ENCODE measurements at places on chromosomes 11 and 22.

DNA sequence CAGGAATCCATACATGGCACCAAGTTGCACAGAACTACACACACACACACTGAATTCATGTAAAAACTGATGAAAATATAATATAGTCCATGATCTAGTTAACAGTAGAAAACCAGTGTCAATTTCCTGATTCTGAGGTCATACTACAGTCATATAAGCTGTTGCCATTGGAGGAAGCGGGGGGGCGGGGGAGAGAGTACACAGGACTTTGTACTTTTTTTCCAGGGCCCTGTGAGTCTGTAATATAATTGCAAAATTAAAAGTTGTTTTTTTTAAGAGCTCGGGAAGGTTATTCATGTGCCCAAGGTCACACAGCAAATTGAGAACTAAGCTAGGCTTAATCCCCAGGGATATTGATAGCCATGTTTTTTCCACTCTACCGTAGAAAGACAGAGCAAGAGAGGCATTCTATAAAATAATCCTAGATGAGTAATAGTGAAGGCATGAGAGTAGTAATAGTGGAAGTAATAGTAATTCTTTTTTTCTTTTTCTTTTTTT lies 312.3 kb downstream of the MN1 start:
- DNase-seq: no peak

- DNase-seq: no peak
These were observed 1.2 kb upstream of the HBD start for GRCh38 chr11:5235364-5236095.

- no peak for DNase-seq
These were observed 333.2 kb downstream of the CASP12 start for GRCh38 chr11:104564921-104565582.

DNA sequence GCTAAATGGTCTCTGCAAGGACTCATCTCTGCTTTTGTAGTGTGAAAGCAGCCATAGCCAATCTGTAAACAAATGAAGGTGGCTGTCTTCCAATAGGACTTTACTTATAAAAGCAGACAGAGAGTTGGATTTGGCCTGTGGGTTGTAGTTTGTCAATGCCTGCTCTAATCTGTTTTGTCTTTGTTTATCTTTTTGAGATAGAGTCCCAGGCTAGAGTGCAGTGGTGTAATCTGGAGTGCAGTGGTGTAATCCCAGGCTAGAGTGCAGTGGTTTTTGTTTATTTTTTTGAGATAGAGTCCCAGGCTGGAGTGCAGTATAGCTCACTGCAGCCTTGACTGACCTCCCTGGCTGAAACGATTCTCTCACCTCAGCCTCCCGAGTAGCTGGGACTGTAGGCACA lies 8.6 kb downstream of the PPP6R3 start:
- no peak for DNase-seq

DNA sequence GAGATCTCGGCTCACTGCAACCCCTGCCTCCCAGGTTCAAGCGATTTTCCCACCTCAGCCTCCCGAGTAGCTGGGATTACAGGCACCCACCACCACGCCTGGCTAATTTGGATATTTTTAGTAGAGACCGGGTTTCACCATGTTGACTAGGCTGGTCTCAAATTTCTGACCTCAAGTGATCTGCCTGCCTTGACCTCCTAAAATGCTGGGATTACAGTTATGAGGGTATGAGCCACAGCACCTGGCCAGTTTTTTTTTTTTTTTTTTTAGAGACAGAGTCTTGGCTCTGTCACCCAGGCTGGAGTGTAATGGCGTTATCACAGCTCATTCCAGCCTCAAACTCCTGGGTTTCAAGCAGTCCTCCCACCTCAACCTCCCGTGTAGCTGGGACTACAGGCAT lies 54.9 kb upstream of the PRR5 start:
- no peak for DNase-seq

GRCh38 chr11:73856031-73856567 lies 20.5 kb downstream of the COA4 start:
- no peak for DNase-seq

DNA sequence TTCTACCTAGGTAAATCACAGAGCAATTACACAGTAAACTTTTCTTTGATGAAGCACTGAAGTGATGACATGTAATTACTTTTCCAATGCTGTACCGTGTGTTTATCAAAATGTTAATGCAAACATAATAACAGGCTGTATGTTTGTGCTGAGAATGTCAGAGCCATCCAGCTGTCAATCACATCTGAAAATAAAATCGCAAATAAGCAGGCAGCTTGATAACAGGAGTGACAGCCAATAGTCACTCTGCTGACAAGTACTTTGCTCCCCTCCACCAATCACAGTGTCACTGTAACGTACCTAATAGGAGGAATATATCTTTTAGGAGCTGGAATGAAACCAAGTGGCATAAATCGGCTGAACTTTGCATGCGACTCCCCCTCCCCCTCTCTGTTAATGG lies 119.7 kb downstream of the KIRREL3 start:
- no peak for DNase-seq

- DNase-seq: no peak
These were observed 29.7 kb upstream of the TOLLIP start for GRCh38 chr11:1339066-1339675.

GRCh38 chr11:4459500-4459899 lies 10.4 kb downstream of the OR52K2 start:
- peak; percentile 24 for DNase-seq

- no peak for DNase-seq
These were observed 18.9 kb upstream of the SUSD2 start for GRCh38 chr22:24162436-24162835.

GRCh38 chr22:44459551-44459950 lies 38.5 kb downstream of the RTL6 start:
- DNase-seq: no peak

- DNase-seq: no peak
These were observed 1.4 kb upstream of the MUC2 start for GRCh38 chr11:1073261-1073724.

GRCh38 chr22:43543522-43544288 lies 131.9 kb downstream of the MPPED1 start:
- no peak for DNase-seq

GRCh38 chr22:27542602-27543001 lies 259.0 kb downstream of the MN1 start:
- no peak for DNase-seq

GRCh38 chr22:40635940-40636379 lies 559 bp downstream of the MRTFA start:
- DNase-seq: no peak

GRCh38 chr11:86162239-86162638 lies 82.3 kb upstream of the EED start:
- DNase-seq: no peak

DNA sequence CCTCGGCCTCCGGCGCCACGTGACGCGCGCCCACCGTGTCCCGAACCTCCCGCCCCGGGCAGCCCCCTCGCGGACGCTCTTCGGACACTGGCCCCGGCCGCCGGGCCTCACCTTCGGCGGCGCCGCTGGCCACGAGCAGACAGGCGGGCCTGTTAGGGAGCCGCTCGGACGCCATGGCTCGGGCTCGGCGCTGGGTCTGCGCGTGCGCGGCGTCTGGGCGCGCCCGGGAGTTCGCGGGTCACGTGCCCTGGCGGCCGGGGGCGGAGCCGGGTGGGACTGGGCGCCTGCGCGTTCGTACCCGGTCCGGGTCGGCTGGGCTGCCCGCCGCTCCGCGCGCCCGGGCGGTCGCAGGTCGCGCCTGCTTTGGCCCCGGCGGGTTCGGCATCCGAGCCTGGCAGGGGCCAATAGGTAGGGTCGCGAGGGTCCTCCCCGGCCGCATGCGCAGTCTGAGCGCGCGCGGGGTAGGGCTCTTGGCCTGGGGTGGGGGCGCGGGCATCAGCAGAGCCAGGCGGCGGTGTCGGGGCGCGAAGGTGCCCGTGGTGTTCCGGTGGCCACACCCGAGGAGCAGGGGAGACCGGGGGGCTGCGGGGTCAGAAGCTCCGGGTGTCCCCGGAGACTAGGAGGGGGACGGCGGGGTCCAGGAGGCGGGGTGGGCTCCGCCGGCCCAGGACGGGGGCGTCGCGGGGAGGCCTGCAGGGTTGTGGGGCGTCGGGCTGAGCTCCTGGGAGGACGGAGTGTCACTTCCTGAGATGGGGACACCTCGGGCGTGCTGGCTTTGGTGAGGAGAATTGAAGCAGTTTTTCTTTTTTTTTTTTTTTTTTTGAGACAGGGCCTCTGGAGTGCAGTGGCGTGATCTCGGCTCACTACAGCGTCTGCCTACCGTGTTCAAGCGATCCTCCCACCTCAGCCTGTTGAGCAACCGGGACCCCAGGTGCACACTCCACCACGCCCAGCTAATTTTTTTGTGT lies at the start of gene GATD1:
GATD1 (minus strand) TSS at position 200 of the 968 bp plus-strand sequence; CDS start at position 175, 25 bp downstream.
- DNase-seq: no peak

DNA sequence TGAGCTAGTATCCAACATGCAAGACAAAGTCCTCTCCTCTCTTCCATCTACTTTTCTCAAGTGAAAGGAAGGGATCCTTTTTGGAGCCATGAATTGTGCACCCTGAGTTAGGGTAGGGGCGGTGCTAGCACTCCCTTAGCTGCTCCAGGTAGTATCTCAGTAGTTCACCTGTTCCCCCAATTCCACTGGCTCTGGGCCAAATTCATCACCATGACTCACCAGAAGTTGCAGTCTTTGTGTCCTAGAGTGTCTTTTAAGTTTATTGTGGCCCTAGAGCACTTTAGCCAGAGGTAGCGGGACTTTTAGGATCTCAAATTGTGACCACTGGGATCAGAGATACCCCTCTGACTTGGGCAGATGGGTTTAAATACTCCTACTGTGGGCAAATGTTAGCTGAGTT lies 398.6 kb upstream of the ANO5 start:
- no peak for DNase-seq

DNA sequence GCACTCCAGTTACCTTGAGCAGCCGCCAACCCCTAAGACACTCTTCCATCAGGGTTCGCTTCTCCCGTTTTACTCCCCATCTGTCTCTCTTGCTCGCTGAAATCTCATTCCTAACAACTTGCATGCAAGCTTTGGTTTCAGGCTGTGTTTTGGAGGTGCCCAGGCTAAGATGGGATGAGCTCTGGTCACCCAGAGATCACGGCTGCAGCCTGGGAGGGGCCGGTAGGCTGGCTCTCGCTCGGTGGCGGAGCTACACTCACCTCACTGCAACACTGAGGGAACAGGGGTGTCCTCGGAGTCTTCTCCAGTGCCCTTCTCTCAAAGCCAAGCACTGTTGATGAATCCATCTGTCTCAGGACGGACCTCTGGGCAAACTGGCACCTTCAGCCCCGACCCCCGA lies 197.5 kb downstream of the BARX2 start:
- no peak for DNase-seq

GRCh38 chr11:35579557-35580396 lies 38.5 kb upstream of the FJX1 start:
- DNase-seq: no peak

DNA sequence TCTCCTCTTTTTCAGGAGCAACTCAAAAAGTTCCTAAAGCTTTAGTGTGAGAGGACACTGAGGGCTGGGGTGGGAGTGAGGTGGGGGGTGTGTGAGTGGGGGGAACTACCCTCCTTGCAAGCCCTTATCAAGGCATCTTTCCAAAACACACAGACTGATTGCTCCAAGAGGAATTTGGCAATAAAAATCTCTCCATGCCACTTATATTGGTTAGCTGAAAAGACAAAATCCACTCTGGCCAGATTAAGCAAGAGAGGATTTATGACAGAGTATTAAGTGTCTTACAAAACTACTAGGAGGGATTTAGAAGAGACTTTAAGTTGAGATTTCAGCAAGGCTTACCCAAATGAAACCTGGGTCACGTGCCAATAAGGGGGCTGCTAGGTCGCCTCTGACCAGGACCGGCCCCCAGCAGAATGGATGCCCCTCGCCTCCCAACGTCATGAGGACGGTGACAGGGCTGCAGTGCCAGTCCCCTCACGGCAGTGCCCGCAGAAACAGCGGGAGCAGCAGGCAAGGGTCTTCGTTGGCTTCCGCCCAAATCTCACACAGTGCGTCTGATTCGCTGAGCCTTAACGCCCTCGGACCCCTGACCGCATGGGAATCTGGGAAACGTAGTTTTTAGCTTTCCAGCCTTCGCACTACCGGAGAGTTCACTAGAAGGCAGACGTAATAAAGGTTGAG lies 22.1 kb upstream of the CTR9 start:
- no peak for DNase-seq

GRCh38 chr11:69305885-69306540 lies 12.1 kb downstream of the MYEOV start:
- no peak for DNase-seq

DNA sequence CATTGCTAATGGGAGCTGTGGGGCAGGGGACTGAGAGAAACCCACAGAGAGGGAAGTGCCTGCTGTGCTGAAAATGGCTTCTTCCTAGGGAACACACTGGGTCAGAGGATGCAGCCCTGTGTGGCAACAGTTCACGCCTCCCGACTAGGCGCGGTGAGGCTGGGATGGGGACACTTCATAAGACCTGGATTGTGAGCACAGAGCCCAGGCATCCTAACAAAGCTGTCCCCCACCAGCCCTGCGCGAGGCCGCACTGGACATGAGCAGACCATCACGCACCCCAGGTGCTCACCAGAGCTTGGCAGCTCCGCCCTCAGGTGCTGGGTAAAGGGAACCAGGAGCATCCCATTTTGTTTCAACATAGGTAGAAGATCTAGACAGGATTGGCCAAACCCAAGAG lies 1.8 kb upstream of the KRTAP5-4 start:
- DNase-seq: no peak

DNA sequence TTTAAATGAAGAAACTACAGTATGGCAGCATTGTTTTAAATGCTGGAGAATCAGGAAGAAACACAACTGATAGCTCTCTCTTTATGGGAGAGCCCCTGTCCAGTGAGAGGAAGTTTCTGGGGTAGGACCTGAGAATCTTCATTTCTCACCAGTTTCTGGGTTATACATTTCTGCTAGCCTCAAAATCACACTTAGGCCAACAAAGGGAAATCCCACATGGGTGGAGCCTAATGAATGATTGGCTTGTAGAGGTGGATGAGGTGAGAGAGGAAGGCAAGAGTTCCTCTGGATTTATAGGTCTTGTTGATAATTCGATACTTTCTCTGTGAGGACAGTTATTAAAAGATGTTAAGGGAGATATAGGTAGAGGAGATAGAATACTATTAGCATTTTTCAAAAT lies 1397.3 kb upstream of the TENM4 start:
- no peak for DNase-seq

DNA sequence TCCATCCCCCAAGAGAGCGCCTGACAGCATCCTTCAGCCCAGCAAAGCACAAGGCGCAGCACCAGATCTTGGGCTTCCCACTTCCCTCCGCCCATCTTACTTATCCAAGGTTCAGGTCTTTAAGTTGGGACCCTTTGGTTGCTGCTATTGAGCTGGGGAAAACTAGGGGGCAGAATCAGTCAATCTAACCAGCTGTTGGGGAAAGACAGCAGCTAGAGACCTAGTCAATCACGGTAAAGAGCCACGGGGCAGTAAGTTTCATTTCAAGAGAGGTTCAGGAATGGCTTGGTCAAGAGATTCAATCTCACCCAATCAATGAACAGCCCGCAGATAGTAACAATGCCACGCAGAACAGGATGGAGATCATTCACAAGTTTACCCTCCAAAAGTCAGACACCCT lies 1.7 kb downstream of the ABTB2 start:
- no peak for DNase-seq

Data from epithelial cell of prostate (primary cell).